Mesenteric fat pad (tissue), 1 donor: ENCODE measurements at places on chromosomes 1 and 21. TPM values are rescaled to one million over a fixed set of nuclear protein-coding genes. Genes with fewer than 3 reads are reported as not detected.

The ITLN1 gene
- total RNA-seq, result 0.48 TPM

The EDARADD gene
- total RNA-seq, result 0.35 TPM

The ATP6V1G3 gene
- not detected for total RNA-seq

The TMEM240 gene
- total RNA-seq, result 1.4 TPM

The LY9 gene
- total RNA-seq, result 0.64 TPM

The TMIGD3 gene
- 13.7 TPM for total RNA-seq

The OR2T11 gene
- not detected for total RNA-seq

The KRTAP19-3 gene
- not detected for total RNA-seq

The TTC24 gene
- not detected for total RNA-seq

The CFHR4 gene
- total RNA-seq, result not detected

The PPP1R8 gene
- 35.3 TPM for total RNA-seq

The ANKRD65 gene
- total RNA-seq, result 4.1 TPM

The SPRR2G gene
- not detected for total RNA-seq

The KRTAP6-3 gene
- total RNA-seq, result not detected

The KCNK1 gene
- total RNA-seq, result 2.2 TPM

The VSIG8 gene
- not detected for total RNA-seq

The KHDC4 gene
- 30.7 TPM for total RNA-seq

The ANGPTL3 gene
- not detected for total RNA-seq

The TRABD2B gene
- 2.3 TPM for total RNA-seq

The GBP5 gene
- 2.1 TPM for total RNA-seq

The CLDN17 gene
- total RNA-seq, result not detected

The U2AF1 gene
- 24.1 TPM for total RNA-seq

The KCND3 gene
- 18.4 TPM for total RNA-seq

The S100A2 gene
- 0.58 TPM for total RNA-seq

The RBM11 gene
- total RNA-seq, result not detected

The OR2T29 gene
- total RNA-seq, result not detected

The JTB gene
- 102 TPM for total RNA-seq

The CRYAA gene
- not detected for total RNA-seq

The GJA8 gene
- total RNA-seq, result not detected

The MXRA8 gene
- total RNA-seq, result 109 TPM

The ASCL5 gene
- not detected for total RNA-seq

The ILDR2 gene
- total RNA-seq, result 0.29 TPM

The GFI1 gene
- total RNA-seq, result 0.51 TPM

The SPAG17 gene
- total RNA-seq, result not detected

The FGR gene
- total RNA-seq, result 49.7 TPM

The ARHGEF10L gene
- total RNA-seq, result 37.0 TPM

The C1orf87 gene
- total RNA-seq, result not detected

The CFAP74 gene
- total RNA-seq, result not detected

The TYW3 gene
- total RNA-seq, result 17.9 TPM

The GPR25 gene
- not detected for total RNA-seq
